Stimulated activated memory B cell treated with anti-CD40 and anti-IgM and Interleukin-4, amounts not matched to agents 10 μg/mL and 1 μg/mL and 100 μg/mL, for 72 hours (primary cell): ENCODE measurements at places on chromosomes 4 and X.
A peak's percentile ranks its signal among the peaks of the same experiment; 100 is the strongest.

DNA sequence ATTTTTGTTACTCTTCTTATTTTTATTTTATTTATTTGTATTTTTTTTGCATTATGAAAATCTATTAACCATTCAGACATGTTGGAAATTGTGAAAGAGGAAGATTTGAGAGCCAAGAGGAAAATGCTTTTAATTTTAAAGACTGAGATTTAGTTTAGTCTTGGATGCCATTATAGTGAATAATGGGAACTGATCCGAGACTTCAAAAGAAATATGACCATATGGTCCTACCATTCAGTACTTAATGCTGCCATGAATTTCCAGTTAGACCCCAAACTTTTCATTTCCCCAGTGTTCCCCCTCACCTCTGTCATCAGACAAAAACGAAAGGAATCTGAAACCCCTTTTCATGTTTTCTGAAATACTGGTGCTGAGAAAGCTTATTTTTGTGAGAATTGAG is 95.5 kb downstream of the TENM3 start:
- no peak for ATAC-seq

- ATAC-seq = no peak
Measured at GRCh38 chr4:1533501-1534064, 127.3 kb upstream of the NKX1-1 start.

GRCh38 chrX:39227371-39227770 is 426.1 kb downstream of the MID1IP1 start:
- no peak for ATAC-seq

DNA sequence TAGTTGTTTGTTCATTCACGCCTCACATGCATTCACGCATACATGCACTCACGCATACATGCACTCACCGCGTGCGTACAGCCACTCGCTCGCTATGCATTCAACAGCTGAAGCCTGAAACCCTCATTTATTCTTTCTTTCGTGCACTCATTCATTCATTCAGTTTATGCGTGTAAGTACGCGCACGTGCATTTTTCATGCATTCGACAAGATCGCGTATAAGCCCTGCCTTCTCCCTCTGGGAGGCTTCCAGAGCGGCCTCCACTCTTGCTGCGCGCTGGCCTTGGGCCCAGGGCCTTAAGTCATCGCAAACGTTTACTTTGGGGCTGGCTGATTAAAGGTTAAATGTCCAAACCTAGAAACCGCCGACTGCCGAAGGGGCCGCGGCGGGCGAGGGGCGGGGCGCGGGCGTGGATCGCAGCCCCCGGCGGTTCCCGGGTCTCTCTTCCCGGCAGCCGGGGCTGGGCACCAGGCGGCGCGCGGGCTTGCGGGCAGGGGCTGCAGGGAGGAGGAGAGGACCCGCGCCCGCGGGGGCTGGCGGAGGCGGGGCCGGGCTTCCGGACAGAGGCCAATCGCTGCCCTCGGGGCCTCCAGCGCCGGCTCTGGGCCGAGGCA is at the start of gene GYG2:
Gene GYG2 (plus strand): TSS at position 587 of the 615 bp plus-strand sequence. CDS start 1,259 bp downstream, outside the sequence.
- ATAC-seq = no peak

DNA sequence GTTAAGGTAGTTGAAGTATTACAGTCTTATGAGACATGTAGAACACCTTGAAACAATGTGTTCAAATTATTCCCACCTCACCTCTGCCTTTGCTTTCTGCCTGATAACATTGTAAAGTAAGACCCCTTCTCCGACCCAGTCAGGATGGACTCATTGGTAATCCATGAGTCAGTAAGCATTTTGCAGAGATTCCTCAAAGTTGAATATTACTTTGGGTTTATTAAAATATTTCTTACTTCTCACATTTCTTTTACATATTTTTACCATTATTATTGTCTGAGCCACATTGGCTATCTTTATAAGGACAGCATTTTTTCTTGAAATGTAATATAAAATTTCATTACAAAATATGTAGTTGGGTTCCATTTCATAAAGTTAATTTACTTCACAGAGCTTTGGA is 201.6 kb downstream of the BMPR1B start:
- ATAC-seq = no peak

GRCh38 chr4:133045288-133045687 is 103.8 kb upstream of the PCDH10 start:
- no peak for ATAC-seq

- no peak for ATAC-seq
Measured at GRCh38 chr4:76293772-76294171, 12.8 kb upstream of the STBD1 start.

DNA sequence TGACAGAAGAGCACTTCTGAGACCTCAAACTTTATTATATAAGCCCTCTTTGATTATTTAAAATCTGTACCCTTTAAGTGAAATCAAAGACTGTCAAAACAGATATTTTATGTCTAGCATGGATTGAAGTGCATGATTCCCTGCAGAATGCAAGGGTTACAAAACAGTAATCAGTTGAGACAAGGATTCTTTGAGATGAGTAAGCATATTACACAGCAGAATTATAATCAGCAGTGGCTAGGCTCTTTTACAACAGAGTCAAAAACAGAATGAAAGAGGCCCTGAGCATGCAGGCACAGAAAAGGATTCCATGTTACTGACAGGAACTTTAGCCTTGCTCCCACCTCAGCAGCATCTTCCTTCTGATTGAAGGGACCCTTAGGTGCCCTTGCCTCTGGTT is 487.9 kb upstream of the GALNT7 start:
- ATAC-seq = no peak

- no peak for ATAC-seq
Measured at GRCh38 chr4:167176723-167177367, 57.4 kb downstream of the SPOCK3 start.

DNA sequence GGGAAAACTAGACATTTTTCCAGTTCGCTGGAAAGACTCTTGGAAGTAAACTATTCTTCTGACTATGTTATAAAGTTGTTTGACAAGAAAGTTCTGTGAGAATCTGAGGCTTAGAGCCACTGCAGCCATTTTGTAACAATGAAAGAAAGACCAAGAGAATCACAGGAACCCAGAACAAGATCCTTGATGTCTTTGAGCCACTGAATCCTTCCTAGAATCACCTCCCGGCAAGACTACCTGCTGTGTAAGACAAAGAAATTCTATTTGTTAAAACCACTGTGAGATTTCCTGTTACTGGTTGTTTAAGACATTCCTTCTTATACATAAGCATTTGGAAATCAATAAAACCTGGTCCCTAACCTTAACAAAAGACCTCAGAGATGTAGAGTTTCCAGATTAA is 175.7 kb upstream of the RASGEF1B start:
- no peak for ATAC-seq

DNA sequence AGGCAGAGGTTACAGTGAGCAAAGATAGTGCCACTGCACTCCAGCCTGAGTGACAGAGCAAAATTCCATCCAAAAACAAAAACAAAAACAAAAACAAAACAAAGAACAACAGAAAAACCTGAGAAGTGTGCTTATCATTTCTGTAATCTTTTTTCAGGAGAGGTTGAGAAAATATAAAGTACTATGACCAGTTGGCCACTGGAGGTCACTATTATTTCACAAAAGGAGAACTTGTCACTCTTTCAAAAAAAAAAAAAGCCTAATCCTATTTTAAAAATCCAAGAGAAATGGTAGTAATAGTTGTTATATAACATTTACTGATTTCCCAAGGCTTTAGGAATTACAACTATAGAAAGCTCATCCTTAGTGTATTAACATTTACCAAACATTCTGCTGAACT is 24.9 kb upstream of the RNF150 start:
- no peak for ATAC-seq

GRCh38 chrX:150731795-150732194 is 38.6 kb downstream of the MTMR1 start:
- no peak for ATAC-seq

GRCh38 chr4:11428231-11428898 is at the start of gene HS3ST1:
Gene HS3ST1 (minus strand): TSS chr4:11428894. CDS start chr4:11400005, 28,889 bp downstream.
- peak; percentile 78 for ATAC-seq

GRCh38 chr4:15690020-15690809 is 8.6 kb downstream of the FAM200B start:
- ATAC-seq = no peak

DNA sequence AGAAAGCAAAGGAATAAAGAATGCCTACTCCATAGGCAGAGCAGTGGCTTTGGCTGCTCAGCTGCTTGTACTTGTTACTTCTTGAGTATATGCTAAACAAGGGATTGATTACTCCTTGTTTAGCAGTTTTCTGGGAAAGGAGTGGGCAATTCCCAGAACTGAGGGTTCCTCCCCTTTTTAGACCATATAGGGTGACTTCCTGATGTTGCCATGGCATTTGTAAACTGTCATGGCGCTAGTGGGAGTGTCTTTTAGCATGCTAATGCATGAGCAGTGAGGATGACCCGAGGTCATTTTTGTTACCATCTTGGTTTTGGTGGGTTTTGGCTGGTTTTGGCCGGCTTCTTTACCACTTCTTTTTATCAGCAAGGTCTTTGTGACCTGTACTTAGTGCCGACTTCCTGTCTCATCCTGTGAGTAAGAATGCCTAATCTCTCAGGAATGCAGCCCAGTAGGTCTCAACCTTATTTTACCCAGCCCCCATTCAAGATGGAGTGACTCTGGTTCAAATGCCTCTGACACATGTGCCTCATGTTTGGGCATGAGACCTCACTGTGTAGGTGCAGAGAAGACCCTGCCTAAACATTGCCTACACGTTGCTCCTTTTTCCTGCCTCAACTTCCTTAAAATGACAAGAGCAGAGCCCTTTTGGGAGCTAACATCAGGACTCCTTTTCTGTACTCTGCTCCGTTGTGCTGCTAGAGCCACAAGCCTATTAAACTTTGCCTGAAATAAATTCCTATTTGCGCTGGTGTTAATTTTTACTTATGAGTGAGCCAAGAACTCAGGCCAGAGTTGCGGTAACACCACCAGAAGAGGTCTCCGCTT is 21.0 kb upstream of the UBA6 start:
- ATAC-seq = no peak

GRCh38 chrX:149837639-149838038 is 43.3 kb upstream of the MAGEA8 start:
- ATAC-seq = no peak

DNA sequence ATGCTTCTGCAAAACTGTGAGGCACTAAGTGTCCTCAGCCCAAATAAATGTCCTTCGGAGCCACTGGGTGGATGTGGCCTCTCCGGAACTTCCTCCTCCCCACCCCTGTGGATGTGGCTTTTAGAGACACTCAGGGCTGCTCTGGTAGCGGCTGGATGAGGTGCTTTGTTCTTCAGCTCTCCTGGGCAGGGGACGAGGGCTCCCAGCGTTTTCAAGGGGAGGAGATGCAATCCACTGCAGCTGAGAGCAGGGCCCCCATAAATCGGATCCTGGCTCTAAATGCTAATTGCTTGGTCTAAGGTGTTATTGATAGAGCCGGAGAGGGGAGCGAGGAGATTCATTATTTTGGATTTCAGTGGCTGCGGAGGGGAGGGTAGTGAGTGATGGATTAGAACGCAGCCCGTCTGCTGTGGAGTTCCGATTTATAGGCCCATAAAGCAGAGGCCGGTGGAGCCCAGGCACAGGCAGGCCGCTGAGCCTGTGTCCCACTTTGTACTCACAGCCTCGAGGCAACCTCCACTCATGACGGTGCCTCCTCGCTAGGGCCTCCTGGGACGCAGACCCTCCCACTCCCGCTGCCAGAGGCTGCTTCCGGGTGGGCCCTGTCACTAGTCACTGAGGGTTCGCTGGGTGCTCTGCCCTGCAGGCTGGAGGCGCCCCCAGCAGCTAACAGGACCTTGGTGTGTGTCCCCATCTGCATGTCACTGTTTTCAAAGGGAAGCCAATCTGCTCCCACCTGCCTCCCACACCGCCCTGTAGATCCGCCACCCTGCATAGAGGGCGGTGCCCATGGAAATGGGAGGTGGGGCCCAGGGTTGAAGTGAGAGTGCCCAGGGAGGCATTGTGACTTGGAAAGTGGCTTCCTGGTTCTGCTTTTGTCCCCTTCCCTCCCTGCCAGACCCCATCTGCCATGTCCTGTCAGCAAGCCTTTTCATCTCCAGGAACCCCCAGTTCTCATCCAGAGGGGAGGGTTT is 135.4 kb upstream of the PSAPL1 start:
- no peak for ATAC-seq

DNA sequence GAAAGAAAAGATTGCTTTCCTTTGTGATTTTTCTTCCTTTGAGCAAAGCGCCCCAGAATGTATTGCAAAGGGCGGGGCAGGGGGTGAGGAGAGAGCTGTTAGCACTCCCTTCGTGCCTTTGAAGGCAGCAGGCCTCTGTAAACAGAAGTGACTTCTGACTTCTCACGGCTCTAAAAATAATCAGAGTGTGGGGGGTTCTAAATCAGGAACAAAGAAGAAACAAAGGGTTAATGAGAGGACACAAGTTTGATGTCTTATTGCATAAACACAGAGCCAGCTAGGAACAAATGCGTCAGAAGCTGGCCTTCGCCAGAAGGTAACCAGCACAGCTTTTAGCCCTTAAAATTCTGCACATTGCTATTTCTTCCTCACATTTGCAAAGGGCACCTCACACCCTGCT is 626.2 kb downstream of the MID1IP1 start:
- ATAC-seq = no peak

DNA sequence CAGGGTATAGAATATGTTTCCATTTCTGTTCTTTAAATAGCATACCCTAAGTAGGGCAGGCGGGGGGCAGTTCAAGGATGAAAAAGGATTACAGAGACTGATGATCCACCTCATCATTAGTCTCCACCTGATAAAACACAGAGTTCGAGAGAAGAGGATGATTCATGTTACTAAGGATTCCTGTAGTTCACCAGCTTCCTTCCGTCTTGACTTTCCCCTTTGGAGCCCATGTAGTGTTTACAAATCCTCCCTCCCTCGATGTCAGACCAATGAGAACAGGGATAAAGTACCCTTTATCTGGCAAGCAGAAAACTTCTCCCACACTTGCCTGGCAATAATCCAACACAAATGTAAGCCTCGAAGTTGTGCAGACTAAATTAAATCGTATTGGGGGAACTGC is 526.3 kb upstream of the FAM241A start:
- no peak for ATAC-seq

- no peak for ATAC-seq
Measured at GRCh38 chr4:113221990-113222389, 172.5 kb downstream of the ANK2 start.

DNA sequence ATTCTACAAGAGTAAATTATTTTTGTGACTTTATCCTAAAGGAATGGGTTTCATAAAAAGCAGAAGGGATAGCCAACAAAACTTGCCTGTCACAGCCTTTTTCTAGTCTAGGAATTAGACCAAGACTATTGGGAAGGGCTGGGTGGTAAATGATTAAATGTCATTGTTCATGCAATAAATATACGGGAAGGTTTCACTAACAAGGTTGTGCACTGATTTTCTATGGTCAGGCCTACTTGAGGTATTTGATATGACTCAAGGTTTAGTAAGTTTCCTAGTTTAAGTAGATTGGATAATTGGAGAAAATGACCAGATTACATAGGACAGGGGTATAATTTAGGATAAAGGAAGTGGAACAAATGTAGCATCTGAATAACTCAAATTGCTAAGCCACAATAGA is 249.1 kb upstream of the BMP3 start:
- no peak for ATAC-seq

DNA sequence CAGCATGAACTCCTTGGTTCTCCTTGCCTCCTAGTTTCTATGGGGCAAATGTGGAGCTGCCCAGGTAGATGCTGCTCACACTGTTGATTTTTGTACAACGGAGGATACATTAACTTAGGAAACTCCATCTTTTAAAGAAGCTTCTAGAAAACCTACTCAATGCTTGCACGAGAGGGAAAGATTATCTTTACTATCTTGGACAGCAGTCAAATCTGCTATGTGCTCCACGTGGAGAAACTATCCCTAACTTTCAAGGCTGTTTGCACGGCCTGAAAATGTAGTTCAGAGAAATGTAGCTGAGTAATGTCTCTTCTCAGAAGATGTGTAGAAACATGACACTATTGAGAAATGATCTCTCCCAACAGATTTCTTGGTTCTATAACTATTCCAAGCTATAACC is 1530.9 kb upstream of the PABPC4L start:
- no peak for ATAC-seq
